Brain pericyte (primary cell): ENCODE measurements at places on chromosomes 5 and 9.

DNA sequence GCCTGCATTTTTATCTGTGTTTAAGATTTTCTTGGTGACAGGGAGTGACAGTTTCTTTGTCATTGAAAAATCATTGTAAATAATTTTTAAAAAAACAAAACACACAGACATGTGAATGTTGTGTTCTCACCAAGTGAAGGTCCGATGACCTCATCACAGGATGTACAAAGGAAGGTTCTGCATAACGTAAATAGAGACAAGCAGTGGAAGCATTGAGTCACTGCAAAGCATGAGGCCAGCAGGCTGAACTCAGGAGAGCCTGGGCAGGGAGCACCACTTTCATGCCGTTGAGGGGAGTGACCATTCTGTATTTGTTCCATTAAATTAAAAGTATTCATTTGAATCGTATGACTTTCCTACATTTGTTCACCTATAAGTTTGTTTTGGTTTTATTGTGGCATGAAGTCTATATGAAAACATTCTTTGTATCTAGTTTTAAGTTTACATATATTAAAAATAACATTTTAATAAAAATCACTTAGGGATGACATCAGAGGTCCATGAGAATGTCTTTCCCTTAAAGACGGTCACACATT, 70.4 kb upstream of the TLE1 start:
- DNase-seq: peak; percentile 54

DNA sequence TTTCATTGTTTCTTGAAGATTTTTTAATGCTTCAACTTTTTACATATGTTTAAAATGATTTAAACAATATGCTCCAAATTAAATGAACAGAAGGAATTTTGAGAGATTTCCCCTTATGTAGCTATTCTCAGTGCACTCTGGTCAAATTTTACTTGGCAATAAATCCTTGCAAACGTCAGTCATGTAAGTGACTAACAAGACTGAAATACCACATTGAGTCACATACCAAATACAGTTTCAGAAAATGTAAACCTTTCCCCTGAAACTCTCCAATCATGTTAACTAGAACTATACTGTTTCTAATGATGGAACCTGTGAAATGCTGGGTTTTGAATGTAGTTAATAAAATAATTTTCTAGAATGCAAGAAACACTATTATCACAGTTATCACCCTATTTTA, 29.6 kb downstream of the SAR1B start:
- DNase-seq: no peak

- no peak for DNase-seq
Observed at GRCh38 chr5:1517838-1518237, 5.9 kb downstream of the LPCAT1 start.

DNA sequence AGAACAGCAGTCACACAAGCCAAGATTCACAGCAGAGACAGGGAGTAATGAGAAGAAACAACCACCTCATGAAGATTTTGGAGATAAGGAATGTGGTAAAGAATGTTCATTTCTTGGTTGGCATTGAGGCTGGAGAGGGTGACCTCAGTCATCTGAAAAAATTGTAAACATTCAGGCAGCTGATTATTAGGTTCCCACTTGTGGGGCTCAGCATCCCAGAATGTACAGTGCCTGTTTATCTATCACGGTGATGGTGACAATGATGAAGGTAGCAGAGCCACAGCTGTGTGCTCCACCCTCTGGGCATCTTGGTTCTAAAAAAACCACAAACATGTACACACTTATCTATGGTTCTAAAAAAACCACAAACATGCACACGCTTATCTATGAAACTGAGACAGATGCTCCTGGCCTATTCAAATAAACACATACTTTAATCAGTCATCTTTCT, 143.9 kb upstream of the MOCS2 start:
- no peak for DNase-seq

DNA sequence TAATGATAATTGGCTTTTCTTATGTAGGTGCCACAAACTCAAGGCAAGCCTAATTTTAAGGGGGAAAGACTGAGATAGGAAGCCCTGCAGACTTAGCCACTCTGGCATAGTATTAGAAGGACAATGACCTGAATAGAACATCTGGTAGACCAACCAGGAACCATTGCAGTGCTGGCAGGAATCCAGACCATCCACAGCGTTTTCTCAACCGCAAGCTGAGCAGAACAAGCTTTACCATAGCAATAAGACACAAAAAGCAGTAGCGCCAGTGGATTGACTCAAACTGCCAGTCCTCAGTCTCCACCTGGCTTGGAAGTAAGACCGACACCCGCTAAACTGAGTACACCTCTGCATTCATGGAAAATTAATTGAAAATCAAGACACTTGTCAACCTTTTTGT, 141.3 kb upstream of the LPAR1 start:
- DNase-seq: no peak
